ENCODE measurements at places on chromosomes 1 and 21.
A peak's percentile ranks its signal among the peaks of the same experiment; 100 is the strongest.

DNA sequence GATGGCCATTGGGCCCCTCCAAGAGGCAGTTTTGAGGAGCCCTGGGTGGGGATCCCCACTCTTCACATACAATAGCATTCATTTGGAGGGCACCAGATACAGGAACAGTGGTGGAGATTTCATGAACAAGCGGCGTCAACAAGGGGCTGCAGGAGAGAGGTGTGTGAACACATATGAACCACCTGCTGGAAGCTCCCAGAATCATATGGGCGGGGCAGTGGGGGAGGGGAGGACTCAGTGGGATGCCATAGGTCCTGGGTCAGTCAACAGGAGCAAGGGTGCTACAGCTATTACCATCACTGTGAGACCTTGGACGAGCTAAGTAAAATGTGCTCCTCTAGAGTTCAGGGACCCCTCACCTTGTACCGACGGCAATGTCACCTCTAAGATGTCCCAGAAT, 100.4 kb upstream of the IRF2BP2 start:
- DNase-seq = no peak

DNA sequence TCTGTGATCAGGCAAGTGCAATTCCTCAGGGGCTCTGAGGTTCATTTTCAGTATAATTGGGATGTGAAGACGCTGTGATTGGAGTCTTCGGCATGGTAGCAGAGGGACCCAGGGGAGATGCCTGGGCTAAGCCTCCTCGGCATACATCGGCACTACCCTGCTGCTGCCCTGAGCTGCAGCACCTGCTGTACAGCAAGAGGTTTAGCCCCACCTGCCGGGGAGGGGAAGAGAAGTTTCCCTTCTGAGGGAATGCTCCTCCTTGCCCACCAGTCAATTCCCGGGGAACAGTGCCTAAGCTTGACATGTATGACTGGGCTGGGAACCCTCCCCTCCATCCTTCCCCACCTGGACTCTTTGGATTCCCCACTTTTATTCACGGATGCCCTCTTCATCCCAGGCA, 24.9 kb downstream of the CNIH3 start:
- DNase-seq = no peak

GRCh38 chr21:44712203-44713028, 1.0 kb upstream of the TSPEAR start:
- DNase-seq = no peak

GRCh38 chr1:79692519-79692918, 686.0 kb upstream of the ADGRL4 start:
- no peak for DNase-seq

GRCh38 chr1:207241164-207241934, 80.1 kb upstream of the CD55 start:
- no peak for DNase-seq

- no peak for DNase-seq
These were observed 80.6 kb downstream of the WLS start for GRCh38 chr1:68151690-68152089.

GRCh38 chr1:181310560-181310959, 172.8 kb upstream of the CACNA1E start:
- no peak for DNase-seq

GRCh38 chr1:208179263-208179816, 64.8 kb downstream of the PLXNA2 start:
- DNase-seq = no peak

DNA sequence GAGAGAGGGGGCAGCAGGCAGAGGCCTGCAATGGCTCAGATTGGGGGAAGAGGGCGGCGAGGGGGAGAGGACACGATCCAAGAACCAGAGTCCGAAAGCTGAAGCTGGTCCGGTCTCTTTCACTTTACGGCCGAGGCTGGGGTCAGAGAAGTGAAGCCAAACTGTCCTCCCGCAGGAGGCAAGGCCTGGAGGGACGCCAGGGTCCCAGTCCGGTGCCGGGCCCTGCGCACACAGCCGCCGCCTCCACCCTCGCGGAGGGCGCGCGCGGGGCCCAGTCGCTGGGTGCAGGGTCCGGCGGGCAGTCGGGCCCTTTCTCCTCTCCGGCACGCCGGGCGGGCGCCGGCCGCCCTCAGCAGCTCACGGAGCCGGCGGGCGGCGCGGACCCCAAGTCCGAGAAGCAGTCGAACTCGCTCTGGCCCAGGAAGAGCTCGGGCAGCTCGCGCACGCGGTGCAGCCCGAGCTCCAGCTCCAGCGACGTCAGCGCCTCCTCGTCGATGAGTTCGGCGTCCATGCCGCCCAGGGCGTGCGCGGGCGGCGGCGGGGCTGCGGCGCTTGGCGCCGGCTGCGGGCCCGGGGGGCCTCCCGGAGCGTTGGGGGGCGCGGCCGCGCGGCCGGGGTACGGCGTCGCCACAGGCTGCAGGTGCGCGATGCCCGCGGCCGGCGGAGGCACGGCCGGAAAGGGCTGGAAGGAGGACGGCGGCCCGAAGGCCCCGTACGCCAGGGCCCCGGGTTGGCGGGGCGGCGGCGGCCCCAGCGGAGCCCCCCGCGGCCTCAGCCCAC, 749 bp downstream of the CITED4 start:
- DNase-seq = no peak

- DNase-seq = no peak
These were observed 588.3 kb upstream of the B3GALT2 start for GRCh38 chr1:193774536-193775323.

- DNase-seq = no peak
These were observed 14.5 kb downstream of the RASSF5 start for GRCh38 chr1:206521694-206522402.

DNA sequence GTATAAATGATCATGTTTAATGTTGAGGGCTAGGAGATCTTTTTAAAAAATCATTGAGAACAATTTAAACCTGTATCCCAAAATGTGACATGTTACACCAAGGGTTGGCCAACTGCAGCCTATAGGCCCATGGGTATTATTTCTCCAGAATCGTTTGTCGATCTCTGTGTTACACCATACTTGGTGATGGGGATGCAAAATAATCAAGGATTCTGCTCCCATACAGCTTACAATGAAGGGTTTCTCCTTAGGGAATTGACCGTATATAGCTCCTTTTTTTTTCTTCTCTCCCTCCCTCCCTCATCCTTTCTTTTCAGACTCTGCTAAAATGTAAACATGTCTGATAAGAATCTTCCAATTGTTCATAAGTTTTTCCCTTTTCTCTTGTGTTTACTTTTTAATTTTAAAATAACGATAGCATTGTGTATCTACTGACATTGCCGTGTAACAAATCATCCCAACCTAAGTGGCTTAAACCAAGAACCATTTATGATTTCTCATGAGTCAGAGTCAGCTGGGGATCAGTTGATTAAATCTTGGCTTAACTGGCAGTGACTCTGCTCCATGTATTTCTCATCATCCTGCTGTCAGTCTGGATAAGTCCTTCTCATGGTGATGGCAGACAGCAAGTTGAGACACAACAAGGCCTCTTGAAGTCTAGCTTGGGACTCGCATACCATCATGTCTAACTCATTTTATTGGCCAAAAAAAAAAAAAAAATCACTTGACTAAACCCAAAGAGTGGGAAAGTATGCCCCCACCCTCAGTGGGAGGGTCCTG, 48.0 kb downstream of the MARK1 start:
- DNase-seq = no peak

- no peak for DNase-seq
These were observed 599 bp downstream of the MKNK1 start for GRCh38 chr1:46603481-46603857.

- no peak for DNase-seq
These were observed 43.7 kb downstream of the ADARB1 start for GRCh38 chr21:45118099-45118498.

- peak; percentile 24 for DNase-seq
These were observed 20.4 kb downstream of the TINAGL1 start for GRCh38 chr1:31596737-31597097.

- DNase-seq = no peak
These were observed 14.7 kb upstream of the LY9 start for GRCh38 chr1:160781186-160781766.

DNA sequence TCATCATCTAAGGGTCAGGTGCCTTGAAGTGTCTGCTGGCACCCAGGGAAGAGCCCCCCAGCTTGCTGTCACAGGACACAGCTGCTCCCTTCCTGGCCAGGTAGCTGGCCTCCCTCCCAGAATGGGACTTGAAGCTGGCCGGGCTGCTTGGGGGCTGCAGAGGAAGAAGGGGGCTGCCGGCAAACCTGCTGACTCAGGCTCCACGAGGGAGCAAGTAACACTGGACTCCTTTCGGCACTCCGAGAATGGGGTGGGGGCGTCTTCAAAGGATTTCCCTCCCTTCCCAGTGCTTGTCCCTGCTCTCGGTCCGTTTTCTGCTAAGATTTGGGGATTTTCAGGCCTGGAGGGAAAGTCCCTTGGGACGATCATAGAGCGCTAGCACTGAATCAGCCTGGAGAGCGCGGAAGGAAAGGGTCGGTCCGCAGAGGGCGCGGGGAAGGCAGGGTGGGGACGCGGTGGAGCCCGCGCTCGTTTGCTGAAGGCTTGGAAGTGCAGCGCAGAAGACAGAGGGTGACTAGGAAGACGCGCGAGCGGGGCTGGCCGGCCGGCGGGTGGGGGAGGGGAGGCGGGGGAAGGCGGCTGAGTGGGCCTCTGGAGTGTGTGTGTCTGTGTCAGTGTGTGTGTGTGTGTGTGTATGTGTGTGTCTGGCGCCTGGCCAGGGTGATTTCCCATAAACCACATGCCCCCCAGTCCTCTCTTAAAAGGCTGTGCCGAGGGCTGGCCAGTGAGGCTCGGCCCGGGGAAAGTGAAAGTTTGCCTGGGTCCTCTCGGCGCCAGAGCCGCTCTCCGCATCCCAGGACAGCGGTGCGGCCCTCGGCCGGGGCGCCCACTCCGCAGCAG, at the start of gene CSF1:
Gene CSF1, plus strand, starts transcription at position 727 of the 840 bp plus-strand sequence. CDS start 175 bp downstream, outside the sequence.
- DNase-seq = peak; percentile 80

DNA sequence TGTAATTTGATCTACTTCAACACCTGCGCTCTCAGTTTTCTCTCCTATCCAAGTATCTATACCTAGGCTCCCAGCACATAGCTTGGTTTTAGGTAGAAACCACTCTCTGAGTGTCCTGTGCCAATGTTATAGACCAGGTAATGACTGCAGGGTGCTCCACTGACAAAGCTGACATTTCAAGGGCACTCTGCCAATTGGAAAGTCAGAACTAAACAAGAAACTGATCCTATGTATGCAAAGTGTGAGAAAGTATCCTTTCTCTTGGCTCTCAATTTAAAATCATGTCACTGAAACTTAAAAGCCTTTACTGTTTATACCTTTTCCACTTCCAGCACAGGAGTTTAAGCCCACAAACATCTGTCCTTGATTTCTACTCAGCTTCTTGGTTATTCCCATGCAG, 45.0 kb upstream of the AIM2 start:
- DNase-seq = no peak

- peak; percentile 35 for DNase-seq
These were observed 43.4 kb upstream of the RHOU start for GRCh38 chr1:228691926-228692325.

DNA sequence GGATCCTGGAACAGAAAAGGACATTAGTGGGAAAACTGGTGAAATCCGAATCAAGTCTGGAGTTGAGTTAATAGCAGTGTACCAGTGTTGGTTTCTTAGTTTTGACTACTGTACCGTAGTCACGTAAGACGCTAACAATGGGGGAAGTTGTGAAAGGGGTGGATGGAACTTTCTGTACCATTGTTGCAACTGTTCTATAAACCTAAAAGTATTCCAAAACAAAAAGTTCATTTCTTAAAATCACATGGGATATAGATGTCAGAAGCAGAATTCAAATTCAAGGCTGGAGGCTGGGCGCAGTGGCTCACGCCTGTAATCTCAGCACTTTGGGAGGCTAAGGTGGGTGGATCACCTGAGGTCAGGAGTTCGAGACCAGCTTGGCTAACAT, 16.9 kb downstream of the ARHGEF19 start:
- no peak for DNase-seq

DNA sequence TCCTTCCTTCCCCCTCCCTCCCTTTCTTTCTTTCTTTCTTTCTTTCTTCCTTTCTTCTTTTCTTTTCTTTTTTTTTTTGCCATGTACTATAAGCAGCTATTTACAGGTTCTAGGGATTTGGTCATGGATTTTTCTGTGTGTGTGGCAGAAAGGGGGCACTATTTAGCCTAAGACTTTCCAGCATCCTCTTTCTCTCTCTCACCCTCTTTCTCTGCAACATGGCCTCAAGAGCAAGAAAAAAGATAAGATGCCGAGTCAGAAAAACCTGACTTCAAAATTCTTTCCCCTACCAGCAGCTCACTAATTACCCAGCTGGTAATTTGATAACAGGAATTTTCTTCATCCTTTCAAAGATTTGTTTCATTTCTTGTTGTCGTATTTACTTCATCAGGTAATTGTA, 458.3 kb upstream of the ADAMTS5 start:
- no peak for DNase-seq

DNA sequence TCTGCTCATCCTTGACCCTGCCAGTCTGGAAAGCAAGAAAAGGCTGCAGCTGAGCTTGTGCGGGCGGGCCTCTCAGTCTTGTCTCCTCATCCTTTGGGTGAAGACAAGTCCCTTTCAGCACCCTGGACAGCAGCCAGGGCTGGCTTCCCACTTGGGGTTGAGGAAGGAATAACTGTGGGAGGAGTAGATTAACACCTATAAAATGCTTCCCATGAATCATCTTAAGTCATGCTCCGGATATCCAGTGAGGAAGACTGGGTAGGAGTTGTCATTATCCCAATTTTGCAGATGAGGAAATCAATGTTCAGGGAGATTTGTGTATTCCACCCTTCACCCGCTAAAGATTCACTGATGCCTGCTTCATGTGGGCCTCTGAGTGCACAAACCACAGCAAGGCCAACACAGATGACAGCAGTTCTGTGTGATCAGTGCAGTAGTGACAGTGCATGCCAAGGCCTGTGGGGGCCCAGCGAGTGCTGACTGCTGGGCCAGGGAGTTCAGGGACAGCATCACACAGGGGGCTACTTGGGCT, 20.1 kb upstream of the COL16A1 start:
- DNase-seq = peak; percentile 64

GRCh38 chr1:219085082-219085481, 88.6 kb upstream of the LYPLAL1 start:
- no peak for DNase-seq

DNA sequence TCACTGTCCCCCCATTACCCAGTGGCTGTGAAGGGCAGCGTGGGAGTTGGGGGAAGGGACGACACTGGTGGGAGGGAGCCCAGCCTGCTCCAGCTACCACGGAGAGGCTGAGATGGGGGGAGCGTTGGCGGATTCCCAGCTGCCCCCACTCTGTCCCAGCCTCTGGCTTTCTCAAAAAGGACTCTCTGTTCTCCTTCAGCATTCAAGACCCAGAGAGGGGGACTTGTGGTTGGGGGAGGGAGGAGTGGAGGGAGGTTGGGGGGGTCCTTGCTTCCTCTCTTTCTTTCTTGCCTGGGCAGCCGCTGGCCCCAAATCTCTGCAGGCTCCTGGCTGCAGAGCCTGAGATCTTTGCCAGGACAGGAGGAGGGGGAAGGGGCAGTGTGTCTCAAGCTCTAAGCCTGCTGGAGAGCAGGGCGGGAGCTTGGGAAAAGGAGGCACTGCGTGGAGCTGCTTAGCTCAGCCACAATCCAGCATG, 2.2 kb downstream of the ATP1A2 start:
- DNase-seq = no peak

DNA sequence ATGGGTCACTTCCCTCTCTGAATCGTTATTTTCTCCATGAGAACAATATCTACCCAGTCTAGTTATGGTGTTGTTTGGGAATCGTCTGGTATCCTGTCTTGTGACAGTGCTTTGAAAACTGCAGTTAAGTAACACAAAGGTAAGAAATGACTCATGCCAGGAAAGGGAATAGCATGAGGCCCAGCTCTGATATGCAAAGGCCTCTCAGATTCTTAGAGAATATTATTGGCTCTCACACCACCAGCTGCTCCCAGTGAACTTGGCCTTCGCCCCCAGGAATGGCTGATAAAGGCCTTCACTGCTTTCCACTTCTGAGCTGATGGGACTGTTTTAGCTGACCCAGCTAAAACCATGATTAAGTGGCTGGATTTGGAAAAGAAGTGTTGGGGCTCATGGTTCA, 27.1 kb downstream of the NEK2 start:
- no peak for DNase-seq

- DNase-seq = peak; percentile 81
These were observed 93.9 kb upstream of the PPM1J start for GRCh38 chr1:112808861-112809684.
